ENCODE measurements at places on chromosomes 11 and 22.

- H3K27me3 ChIP-seq: no peaks in the 10 kb centered on the region
- peak overlapping the region; percentile 77 for H3K27ac ChIP-seq
- H3K36me3 ChIP-seq: no peaks in the 10 kb centered on the region
- H3K4me1 ChIP-seq: peaks cover 14% of the 10 kb centered on the region
These were observed 606 bp downstream of the RASSF7 start for GRCh38 chr11:561148-562003.

DNA sequence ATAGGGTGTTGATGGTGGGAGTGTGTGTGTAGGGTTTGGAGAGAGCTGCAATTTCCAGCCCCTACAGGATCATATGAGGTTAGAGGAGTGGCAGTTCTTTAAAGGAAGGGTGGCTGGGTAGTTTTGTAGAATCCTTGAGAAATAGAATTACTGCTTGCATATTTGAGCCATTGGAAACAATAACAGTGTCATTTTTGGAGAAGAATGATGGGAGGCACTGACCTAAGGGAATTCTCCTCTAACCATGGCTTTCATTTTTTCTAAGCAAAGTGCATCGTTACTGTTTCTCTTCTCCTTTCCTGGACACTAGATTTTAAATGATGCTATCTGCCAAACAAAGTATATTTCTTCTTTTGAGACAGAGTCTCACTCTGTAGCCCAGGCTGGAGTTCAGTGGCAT is 66.9 kb upstream of the RRM1 start:
- peaks cover 42% of the 10 kb centered on the region for H3K36me3 ChIP-seq
- no peaks in the 10 kb centered on the region for H3K27me3 ChIP-seq
- no peak overlapping the region for H3K27ac ChIP-seq
- H3K4me1 ChIP-seq: no peaks in the 10 kb centered on the region
- H3K4me3 ChIP-seq: no peak overlapping the region
- no peak for DNase-seq

GRCh38 chr11:5604896-5605295 is 8.5 kb downstream of the TRIM6 start:
- H3K4me1 ChIP-seq: no peaks in the 10 kb centered on the region
- no peak overlapping the region for H3K27ac ChIP-seq
- no peak overlapping the region for H3K4me3 ChIP-seq
- no peaks in the 10 kb centered on the region for H3K36me3 ChIP-seq
- H3K27me3 ChIP-seq: no peaks in the 10 kb centered on the region
- DNase-seq: no peak

DNA sequence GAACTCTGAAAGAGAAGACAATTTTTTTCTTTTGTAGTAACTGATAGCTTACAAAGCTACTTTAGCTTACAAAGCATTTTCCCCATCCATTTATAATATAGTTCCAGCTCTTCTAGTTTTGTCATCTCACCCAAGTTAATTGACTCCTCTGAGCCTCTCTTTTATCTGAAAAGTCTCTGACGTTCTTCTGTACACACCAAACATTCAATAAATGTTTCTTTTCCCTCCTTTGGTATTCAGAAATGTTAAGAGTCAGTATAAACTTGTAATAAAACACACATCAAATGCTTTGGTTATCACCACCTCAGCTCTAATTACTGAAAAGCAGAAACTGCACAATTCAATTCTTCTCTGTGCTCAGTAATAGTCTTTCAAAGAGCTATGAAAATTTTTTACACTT is 5.9 kb downstream of the CCDC90B start:
- H3K27me3 ChIP-seq: no peaks in the 10 kb centered on the region
- H3K27ac ChIP-seq: no peak overlapping the region
- no peak overlapping the region for H3K4me3 ChIP-seq
- H3K4me1 ChIP-seq: peaks cover 22% of the 10 kb centered on the region

- no peak for DNase-seq
- H3K4me3 ChIP-seq: no peak overlapping the region
- no peaks in the 10 kb centered on the region for H3K36me3 ChIP-seq
- no peak overlapping the region for H3K27ac ChIP-seq
- no peaks in the 10 kb centered on the region for H3K27me3 ChIP-seq
- no peaks in the 10 kb centered on the region for H3K4me1 ChIP-seq
These were observed 16.7 kb upstream of the POU2AF1 start for GRCh38 chr11:111395749-111396148.

DNA sequence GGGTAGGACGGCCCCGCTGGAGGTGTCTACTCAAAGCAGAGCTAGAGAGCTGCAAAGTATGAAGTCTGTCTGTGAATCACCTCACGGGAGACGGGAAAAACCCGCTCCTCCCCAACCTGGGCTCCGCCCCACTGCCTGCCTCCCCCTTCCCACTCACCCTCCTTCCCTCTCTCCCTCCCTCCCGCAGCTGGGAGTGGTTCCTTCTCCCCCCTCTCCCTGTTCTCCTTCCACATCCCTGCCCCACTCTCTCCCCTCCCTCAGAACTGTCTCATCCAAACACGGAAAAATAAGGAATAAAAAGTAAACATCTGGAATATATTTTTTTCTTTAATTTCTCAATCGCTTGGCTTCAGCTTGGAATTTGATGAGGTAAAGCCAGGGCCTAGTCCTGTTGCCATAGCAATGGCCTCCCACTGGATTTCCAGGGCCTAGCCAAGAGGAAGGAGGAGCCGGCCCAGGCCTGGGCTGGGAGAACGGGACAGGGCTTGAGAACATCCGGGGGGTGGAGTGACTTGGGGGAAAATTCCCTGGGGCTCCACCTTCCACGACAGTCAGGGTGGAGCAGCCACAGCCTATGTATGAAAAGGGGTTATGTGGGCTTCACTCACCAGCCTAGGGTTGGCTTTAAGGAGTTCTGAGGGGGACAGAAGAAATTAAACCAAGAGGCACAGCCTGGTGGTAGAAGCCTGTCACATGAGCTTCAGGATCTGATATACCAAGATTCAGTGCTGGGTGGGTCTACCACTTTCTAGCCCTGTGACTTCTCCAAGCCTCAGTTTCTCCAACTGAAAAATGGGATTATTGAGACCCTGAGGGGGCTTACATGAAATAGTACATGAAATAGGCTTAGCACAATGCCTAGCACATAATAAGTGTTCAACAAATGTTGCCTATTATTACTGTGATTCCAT is 2.2 kb downstream of the TNKS1BP1 start:
- H3K36me3 ChIP-seq: no peaks in the 10 kb centered on the region
- no peak overlapping the region for H3K27ac ChIP-seq
- no peak overlapping the region for H3K4me3 ChIP-seq
- H3K4me1 ChIP-seq: peaks cover 14% of the 10 kb centered on the region
- H3K27me3 ChIP-seq: no peaks in the 10 kb centered on the region

DNA sequence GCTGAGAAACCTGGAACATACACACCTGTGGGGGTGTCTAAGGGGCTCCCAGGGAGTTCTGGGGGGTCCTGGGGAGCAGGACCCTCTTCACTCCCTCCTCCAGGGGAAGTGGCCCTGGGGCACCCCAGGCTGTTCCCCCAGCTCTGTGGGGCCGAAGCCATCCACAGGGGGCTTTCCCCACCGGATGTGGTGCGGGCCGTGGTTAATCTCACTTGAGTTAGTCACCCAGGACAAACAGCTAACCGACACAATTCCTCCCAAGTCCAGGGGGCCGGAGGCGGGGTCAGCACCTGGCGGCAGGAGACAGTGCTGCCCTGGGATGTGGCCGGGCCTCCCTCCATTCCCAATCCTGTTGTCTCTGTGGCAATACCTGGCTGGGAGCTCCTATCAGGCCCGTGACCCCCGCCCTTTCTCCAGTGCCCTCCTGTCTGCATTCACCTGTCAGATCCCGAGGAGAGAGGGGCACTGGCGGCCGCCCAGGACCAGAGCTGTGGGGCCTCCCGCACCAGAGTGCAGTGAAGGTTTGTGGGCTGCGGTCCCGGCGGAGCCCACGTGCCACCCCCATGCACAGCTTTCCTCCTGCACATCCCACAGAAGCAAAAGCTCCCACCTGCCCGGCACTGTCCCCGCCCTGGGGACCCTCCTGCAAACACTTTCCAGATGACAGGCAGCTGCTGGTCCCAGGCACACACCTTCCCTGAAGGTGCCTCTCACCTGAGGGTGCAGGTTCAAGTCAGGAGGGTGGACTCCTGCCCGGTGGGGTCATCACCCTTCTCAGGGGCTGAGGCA is 5.2 kb upstream of the MUC5AC start:
- H3K36me3 ChIP-seq: no peaks in the 10 kb centered on the region
- no peaks in the 10 kb centered on the region for H3K27me3 ChIP-seq
- no peaks in the 10 kb centered on the region for H3K4me1 ChIP-seq
- no peak overlapping the region for H3K27ac ChIP-seq
- DNase-seq: no peak

GRCh38 chr11:87740451-87740850 is 434.8 kb downstream of the RAB38 start:
- DNase-seq: no peak
- no peak overlapping the region for H3K27ac ChIP-seq
- no peaks in the 10 kb centered on the region for H3K27me3 ChIP-seq
- H3K4me3 ChIP-seq: no peak overlapping the region

- no peak overlapping the region for H3K4me3 ChIP-seq
- no peaks in the 10 kb centered on the region for H3K27me3 ChIP-seq
- DNase-seq: no peak
- no peaks in the 10 kb centered on the region for H3K36me3 ChIP-seq
These were observed 241.4 kb downstream of the TTC28 start for GRCh38 chr22:28438183-28438768.

DNA sequence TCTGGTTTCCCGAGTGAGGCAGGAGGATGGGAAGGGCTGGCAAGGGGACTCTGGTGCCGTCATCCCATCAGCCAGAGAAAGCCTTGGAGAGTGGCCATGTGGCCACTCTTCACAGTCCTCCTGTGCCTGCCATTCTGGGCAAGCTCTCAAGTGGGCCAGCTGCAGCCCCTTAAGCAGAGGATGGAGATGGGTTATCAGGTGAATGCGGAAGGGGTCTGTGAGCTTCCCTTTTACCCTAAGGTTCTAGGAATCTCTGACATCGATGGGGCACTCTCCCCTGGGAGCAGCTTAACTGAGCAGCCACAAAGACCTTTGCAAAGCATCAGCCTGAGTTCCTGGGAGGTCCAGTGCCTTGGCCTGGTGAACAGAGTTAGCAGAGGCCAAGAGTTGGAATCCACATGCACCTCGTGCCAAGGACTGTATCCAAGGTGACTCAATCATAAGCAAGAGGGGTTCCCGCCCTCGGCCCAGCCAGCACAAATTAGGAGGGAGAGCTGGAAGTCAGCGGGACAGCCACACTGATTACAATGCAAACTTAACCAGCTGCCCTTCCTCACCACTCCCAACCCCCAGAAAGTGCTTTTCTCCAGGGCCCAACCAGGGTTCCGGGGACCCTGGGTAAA is 193.6 kb downstream of the BUD13 start:
- DNase-seq: no peak
- no peaks in the 10 kb centered on the region for H3K4me1 ChIP-seq
- no peak overlapping the region for H3K27ac ChIP-seq
- H3K4me3 ChIP-seq: no peak overlapping the region
- H3K36me3 ChIP-seq: no peaks in the 10 kb centered on the region

GRCh38 chr22:45154383-45154782 is 9.3 kb upstream of the NUP50 start:
- no peaks in the 10 kb centered on the region for H3K4me1 ChIP-seq
- no peak overlapping the region for H3K4me3 ChIP-seq
- no peak for DNase-seq

- H3K4me3 ChIP-seq: no peak overlapping the region
- H3K27ac ChIP-seq: no peak overlapping the region
- peaks cover 26% of the 10 kb centered on the region for H3K27me3 ChIP-seq
- H3K36me3 ChIP-seq: no peaks in the 10 kb centered on the region
- DNase-seq: no peak
These were observed 1.5 kb downstream of the MAP6 start for GRCh38 chr11:75667255-75667830.

DNA sequence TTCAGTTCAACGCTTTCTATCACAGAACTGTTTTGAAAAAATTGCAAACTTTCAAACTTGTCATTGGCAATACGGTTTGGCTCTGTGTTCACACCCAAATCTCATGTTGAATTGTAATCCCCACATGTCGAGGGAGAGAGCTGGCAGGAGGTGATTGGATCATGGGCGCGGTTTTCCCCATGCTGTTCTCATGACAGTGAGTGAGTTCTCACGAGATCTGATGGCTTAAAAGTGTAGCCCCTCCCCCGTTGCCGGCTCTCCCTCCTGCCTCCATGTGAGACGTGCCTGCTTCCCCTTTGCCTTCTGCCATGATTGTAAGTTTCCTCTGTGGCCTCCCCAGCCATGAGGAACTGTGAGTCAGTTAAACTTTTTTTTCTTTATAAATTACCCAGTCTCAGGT is 1144.0 kb downstream of the BRD1 start:
- no peak overlapping the region for H3K4me3 ChIP-seq
- no peak for DNase-seq
- H3K4me1 ChIP-seq: no peaks in the 10 kb centered on the region
- H3K27me3 ChIP-seq: no peaks in the 10 kb centered on the region
- H3K36me3 ChIP-seq: no peaks in the 10 kb centered on the region

- H3K27me3 ChIP-seq: no peaks in the 10 kb centered on the region
- no peaks in the 10 kb centered on the region for H3K36me3 ChIP-seq
- H3K4me3 ChIP-seq: no peak overlapping the region
- no peak for DNase-seq
- no peak overlapping the region for H3K27ac ChIP-seq
These were observed 107.6 kb downstream of the WNT7B start for GRCh38 chr22:45869340-45869847.

DNA sequence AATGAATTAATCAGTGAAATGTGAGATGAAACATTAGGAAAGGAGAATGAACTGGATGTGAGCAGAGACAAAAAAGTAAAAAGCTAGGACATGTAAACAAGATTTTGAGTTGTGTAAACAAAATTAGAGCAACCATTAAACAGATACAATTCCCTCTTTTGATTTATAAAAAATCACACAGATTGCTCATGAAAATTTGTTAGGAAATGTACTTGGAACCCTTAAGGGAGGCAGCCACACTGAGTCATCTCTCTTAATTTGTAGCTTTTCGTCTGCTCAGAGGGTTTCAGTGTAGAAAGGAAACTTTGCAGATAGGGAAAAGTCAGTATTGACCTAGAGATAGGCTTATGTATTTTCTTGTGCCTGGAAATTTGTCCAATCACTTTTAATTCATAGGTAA is 49.6 kb upstream of the ME3 start:
- DNase-seq: no peak
- no peaks in the 10 kb centered on the region for H3K36me3 ChIP-seq
- H3K4me3 ChIP-seq: no peak overlapping the region
- H3K4me1 ChIP-seq: no peaks in the 10 kb centered on the region
- H3K27me3 ChIP-seq: no peaks in the 10 kb centered on the region

GRCh38 chr11:126434950-126435335 is 79.5 kb downstream of the ST3GAL4 start:
- DNase-seq: no peak
- no peak overlapping the region for H3K4me3 ChIP-seq
- H3K27me3 ChIP-seq: no peaks in the 10 kb centered on the region

GRCh38 chr11:57484141-57484710 is 23.9 kb downstream of the RTN4RL2 start:
- H3K36me3 ChIP-seq: no peaks in the 10 kb centered on the region
- H3K27ac ChIP-seq: no peak overlapping the region
- H3K4me1 ChIP-seq: peaks cover 6% of the 10 kb centered on the region
- no peaks in the 10 kb centered on the region for H3K27me3 ChIP-seq
- DNase-seq: no peak
- no peak overlapping the region for H3K4me3 ChIP-seq

DNA sequence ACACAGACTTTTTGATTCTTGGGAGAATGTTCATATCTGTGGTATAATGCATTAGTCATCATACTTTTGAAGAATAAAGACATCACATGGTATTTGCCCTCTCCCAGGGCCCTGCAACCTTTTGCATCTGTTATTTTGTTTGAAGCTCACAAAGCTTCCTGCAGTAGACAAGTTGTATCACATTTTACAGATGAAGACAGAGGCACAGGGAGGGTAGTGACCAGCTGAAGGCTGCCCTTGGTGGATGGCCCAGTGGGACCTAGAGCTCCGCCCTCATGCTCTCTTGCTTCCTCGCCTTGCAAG is 66.4 kb downstream of the UBASH3B start:
- no peaks in the 10 kb centered on the region for H3K27me3 ChIP-seq
- H3K27ac ChIP-seq: peak overlapping the region; percentile 1
- peak; percentile 42 for DNase-seq
